ENCODE measurements at places on chromosomes 3 and 15. TPM values are rescaled to one million over a fixed set of nuclear protein-coding genes. Genes with fewer than 3 reads are reported as not detected.

GRCh38 chr3:7410782-7411181 is 549.9 kb downstream of the GRM7 start:
- no peak for DNase-seq

DNA sequence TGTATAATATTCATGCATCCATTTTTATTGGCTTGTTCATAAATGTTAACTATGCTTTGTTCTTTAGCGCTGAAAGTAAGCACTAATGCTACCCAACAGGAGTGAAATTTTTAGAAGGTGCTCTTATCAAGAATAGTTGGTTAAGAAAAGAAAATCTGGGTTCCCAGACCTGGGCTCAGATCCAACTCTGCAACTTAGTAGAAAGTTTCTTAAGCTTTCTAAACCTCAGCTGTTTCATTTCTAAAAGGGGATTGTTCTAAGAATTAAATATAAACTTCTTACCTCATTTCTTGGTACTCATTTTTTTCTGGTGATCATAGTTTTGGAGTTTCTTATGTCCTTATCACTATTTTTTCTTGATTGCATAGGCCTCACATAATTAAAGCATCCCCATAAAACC is 12.1 kb downstream of the ARPP21 start:
- no peak for DNase-seq

GRCh38 chr3:46867550-46867898 is 4.3 kb upstream of the MYL3 start:
- DNase-seq = no peak

- DNase-seq = no peak
Observed at GRCh38 chr15:90610190-90610589, 80.5 kb downstream of the CRTC3 start.

DNA sequence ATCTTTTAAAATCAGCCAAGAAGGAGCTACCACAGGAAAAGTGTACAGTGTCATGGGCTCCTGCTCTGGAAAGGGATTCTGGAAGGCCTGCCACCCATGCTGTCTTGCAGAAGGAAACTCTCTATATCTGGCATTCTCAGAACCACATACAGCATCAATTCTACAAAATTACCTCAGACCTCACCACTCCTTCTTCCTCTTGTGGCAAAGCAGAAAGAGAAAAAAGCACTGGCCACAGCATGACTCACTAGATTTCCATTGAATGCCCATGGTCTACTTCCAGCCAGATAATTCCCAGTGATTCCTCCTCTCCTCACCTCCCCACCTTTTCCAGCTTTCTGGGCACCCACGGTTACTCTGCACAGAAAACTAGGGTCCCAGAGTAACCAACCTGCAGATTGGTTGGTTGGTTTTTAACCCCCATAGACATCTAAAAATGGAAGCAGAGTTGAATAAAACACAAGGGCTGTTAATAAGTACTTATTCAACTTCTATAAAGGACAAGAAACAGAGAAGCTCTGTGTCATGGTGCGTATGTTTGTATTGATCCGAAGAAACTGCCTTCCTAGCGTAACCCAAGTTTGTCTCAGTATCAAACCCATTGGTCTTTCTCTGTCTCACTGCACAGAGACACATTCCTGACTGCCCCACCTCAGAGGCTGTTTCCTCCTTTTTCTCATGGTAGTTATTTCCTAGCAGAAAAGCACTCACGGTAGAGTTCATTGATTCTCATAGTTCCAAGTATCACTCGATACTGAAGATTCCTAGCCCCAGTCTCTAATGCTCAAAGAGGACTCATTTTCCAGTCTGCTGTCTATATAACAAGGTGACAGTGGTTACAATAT is 67.7 kb downstream of the LDHAL6B start:
- DNase-seq = no peak

DNA sequence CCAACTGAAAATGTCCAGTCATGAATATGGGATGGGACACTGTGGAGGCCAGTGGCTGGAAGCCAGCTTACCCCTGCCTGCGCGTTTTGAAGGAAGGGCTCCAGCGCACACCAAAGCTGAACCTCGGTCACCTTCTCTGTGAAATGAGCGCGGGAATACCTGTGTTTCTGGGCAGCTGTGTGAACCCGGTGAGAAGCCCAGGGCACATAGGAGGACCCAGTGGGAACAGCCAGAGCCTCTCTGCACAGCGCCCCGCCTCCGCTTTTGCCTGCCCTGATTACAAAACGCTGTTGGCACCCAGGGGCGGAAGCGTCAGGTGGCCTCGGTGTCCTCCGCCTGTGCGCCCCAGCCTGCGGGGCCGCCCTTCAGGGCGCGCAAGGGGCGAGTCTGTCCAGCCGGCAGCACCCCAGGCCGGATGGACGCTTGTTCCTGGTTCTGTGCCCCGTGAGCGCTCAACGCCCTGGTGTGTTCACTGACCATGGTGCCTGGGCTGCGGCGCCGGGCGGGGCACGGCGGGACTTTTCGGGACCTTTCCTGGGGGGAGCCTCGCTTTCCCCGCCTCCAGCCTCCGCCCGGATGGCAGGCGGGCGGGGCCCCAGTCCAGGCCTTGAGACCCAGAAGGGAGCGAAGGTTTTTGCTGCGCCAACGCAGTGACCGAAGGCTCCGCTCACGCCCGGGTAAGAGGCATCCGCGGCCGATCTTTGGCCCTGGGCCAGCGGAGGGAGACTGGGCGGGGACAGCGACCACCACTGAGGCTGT is at the start of gene SQOR:
Gene SQOR (plus strand): TSS at position 598 of the 759 bp plus-strand sequence. CDS start 23,895 bp downstream, outside the sequence.
- peak; percentile 81 for DNase-seq

DNA sequence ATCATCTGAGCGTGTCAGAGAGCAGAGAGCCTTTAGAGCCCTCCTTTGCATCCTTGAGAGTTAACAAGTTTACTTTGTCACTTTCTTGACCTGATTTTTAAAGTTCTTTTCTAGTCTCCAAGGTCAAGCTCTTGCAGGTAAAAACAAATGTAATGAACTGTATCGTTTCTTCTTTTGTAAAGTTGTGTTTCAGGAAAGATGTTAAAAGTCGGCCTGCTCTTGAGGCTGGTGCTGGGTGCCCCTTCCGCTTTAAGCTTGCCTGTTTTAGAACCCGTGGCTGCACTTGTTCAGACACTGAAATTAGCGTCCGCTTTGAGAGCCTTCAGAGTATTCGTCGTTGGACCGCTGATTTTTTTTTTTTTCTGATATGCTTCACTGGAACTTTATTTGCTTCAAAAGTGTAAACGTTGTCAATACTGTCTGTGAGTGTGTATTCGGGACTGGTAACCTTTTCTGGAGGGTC is 52.6 kb upstream of the ULK4 start:
- no peak for DNase-seq

DNA sequence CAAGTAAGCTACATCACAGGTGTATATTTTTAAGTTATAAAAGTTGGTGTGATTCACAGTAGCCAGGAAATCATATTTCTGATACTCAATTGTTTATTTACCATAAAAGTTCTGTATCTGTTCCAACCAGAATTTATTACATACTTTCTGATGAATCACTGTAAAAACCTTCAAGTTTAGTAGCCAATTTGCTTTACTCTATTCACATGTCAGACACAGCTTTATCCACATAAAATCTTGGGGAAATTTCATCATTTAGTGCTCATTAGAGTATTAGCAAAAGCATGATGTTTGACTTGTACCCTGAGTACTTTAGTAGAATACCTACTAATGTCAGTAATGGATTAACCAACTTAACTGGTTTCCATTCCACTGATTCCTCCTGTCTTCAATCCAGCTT is 249.8 kb downstream of the POLQ start:
- no peak for DNase-seq

The HDC gene
- polyA plus RNA-seq = not detected

DNA sequence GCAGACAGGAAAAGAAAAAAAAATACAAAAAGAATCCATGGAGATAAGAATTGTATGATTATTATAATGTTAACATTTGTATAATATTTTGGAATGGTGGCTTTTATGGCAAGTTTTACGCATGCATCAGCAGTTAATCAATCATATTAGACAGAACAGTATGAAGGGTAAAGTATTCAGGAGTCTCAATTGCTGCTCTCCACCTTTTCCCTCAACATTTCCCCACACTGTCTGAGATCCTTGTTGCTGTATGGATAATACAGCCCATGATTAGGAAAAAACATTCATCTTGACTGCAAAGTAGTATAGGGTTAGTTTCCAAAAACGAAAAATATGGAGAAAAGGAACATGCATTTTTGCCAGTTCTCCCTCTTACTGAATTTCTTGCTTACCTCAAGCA is 755.3 kb upstream of the ARPP21 start:
- no peak for DNase-seq

DNA sequence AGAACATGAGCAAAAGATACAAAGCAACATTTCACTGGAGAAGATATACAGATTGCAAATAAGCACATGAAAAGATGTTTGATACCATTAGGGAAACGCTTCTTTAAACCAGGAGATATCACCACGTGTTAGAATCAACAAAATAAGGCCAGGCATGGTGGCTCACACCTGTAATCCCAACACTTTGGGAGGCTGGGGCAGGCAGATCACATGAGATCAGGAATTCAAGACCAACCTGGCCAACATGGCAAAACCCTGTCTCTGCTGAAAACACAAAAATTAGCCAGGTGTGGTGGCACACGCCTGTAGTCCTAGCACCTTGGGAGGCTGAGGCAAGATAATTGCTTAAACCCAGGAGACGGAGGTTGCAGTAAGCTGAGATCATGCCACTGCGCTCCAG is 20.5 kb upstream of the MUC20 start:
- no peak for DNase-seq

DNA sequence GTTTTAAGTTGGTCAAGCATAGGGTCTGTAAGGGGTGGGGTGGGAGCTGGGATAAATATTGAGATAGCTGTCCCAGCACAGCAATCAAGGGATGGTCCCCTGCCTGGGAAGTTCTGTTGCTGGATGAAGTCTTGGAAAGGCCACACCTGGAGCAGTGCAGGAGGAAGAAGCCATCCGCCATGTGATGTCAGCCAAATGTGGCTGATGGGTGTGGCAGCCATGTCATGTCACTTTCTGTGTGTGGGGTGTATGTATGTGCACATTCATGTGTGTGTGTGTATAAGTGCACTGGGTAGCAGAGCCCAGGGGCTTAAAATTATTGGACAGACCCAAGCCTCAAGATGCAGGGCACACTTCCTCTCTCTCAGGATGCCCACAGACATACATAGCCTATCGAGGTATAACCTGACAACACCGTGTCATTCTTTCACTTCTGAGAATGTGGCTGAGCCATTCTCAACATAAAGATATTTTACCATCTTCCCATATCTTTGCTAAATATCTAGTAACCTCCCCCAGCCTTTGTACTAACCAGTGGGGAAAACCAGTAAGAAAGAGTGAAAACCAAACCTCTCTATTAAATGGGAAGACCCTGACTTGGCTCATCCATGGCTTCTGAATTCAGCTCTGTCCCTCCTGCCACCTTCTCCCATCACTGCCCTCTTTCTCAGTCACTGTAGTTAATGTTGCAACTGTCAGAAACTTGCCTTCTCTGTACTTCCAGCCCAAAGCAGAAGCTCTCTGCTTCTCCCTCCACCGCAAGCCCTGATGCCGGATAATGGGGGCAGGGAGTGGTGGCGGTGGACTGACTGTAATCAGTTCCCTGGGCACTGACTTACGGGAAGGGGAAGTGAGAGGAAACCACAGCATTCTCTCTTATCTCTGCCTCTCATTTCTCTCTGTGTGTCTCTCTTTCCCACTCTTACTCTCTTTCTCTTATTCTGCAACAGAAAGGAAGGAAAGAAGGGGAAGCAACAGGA is 11.2 kb downstream of the TNFSF10 start:
- DNase-seq = no peak

- DNase-seq = peak; percentile 82
Observed at GRCh38 chr3:128487813-128488635, 5.0 kb downstream of the GATA2 start.

The ITIH3 gene
- polyA plus RNA-seq = 5.3 TPM

Measured in SK-N-SH (cell line).